T-cell (primary cell): ENCODE measurements at places on chromosomes 2 and 18.

DNA sequence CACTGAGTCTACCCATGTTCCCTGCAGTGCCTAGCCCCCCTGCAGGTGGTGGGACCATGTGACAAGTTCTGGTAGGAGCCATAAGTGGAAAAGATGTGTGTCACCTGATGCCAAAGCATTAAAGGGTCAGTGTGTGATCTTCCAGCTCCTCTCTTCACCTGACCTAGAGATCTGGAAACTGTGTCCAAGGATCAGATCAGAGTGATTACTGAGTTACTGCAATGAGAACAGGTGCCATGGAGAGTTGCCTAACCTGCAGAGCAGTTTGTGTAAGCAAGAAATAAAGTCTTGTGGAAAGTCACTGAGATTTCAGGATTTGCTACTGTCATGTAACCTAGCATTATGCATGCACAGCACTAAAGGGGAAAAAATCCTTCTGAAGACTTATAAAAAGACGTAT, 90.6 kb downstream of the ACVR1C start:
- DNase-seq: no peak

- DNase-seq: no peak
These were observed 7.9 kb upstream of the NR4A2 start for GRCh38 chr2:156340377-156340776.

DNA sequence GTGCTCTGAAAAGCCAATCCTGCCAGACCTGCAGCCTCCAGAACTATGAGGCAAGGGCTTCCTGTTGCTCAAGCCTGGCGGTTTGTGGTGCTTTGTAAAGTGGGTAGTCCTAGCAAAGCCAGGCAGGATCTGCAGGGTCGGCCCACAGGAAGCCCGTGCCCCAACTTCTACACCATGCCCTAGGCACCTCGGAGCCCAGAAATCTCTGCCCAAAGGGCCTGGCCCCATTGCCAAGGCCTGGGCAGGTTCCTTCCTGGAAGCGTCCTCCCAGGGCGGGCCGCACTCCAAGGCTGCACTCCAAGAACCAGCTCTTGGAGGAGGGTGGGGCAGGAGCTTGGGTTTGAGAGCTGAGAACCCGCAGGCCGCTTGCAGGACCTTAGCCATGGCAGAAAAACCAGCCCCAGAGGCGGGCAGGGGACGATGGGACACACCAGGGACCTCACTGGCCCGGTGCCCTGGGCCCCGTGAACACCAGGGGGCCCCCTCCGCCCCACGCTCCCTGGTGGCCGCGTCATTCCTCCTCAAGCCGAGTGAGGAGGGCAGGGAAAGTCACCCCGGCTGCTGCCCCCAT, 37.2 kb upstream of the ID2 start:
- DNase-seq: no peak

DNA sequence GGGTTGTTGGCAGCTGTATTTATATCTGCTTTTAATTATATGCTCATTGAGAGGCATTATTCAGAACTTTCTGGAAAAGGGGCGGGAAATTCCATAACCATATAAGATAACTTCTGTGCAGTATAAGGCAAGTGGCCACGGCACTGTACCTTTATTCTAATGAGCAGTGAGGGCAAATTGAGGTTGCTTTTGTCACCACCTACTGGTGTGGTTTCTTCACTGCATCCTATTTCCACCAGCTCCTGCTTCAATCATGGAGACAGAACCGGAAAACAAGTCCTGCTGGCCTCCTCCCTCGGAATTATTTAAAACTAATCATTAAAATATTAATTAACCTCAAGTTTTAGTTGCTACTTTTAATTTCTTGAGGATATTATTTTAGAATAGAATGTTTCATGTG, 759.4 kb downstream of the CBLN2 start:
- no peak for DNase-seq

DNA sequence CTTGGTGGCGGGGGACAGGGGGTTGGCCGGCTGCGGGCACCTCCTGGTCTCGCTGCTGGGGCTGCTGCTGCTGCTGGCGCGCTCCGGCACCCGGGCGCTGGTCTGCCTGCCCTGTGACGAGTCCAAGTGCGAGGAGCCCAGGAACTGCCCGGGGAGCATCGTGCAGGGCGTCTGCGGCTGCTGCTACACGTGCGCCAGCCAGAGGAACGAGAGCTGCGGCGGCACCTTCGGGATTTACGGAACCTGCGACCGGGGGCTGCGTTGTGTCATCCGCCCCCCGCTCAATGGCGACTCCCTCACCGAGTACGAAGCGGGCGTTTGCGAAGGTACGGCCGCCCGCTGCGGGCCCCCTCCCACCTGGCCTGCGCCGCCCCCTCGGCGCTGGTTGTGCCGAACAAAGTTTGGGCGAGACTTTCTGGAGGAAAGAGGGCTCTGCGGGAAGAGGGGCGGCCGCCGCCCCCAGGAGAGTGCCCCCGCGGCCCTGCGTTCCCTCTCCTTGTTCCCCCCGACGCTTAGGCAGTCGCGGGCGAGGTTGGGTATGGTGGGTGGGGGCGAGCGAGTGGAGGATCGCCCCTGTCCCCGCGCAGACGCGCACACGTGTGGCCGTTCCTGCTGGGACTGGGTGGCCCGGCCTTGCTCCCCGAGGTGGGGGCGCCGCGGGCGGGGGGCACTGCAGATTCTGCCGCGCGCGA, 866 bp downstream of the CRIM1 start:
- DNase-seq: peak; percentile 22

DNA sequence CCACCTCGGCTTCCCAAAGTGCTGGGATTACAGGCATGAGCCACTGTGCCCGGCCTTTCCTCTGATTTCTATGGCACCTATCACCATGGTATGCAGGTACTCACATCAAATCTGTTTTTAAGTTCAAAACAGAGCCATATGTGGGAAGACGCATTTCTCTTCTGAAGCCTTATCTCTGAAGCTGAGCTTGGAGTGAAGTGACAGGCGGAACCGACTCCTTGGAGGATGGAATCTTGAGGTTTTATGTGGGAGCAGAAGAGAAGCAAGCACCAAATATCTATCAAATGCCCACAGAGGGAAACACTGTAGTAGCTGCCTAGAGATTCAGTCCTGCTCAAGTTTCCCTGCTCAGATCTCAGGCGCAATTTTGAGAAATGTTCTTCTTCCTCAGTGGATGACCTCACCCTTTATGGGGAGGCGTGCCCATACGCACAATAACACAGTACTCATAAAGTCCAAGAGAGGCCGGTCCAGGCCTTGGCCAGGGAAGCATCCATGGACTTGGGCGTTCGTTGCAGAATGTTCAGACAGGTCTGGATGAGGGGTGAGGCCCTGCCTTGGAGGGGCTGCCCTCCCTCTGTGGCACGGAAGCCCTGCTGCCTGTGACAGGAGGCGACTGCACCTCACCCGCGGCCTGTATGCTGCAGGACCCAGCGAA, 67.9 kb downstream of the HNRNPLL start:
- no peak for DNase-seq
